ENCODE measurements at places on chromosomes 12 and 14.

DNA sequence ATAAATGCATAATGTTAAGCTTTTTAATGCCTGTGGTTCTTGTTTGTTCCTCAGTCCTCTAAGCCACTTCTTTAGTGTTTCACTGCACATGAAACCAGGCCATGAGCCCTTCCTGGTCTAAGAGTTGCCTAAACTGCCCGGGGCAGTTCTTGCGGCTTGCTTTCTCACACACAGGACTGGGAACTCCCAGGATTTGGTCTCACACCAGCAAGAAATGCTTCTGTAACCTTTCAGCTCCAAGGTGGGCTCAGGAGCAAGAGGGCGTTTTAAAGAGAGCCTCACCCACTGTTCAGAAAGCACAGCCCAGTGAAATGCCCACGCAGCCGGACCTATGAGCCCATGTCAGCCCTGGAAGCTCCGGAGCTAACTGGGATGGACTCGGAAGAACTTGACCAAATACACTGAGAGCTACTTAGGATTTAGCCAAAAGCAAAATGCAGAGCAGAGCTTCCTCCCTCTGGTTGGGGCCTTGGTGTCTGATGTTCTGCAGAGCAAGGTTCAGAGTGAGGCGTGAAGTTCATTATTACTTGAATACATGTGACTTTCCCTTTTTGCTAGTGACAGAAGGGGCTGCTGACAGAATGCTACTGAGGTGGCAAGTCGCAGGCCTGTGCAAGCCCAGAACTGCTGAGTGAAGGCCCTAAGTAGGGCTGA lies 23.4 kb downstream of the SLC25A29 start:
- DNase-seq: no peak

DNA sequence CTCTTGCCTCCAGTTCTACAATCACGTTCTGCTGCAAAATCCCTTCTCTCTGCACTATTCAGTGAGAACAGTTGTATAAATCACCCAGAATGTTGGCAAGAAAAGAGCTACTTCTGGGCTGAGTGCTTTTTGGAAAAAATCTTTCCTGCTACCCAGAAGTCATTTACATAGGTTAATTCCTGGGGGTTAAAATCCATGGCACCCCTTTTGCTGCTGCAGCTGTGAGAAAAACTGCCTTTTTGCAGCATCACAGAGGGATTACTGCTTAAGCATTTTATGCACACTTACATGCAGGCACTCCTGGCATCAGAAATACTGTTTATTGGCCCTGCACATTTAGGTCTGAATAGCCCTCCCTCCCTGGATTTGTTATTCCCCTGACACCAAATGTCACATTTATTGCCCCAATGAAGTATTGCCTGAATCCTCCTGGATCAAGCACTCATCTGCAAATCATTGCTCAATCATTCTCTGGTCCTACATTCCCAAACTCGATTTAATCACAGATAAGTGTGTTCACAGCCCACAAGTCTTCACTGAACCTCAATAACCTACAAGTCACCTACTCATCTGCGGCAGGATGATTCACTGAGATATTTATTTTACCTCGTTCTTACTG lies 43.1 kb upstream of the CCDC196 start:
- no peak for DNase-seq

- DNase-seq: no peak
Measured at GRCh38 chr12:28828318-28828717, 320.8 kb upstream of the FAR2 start.

DNA sequence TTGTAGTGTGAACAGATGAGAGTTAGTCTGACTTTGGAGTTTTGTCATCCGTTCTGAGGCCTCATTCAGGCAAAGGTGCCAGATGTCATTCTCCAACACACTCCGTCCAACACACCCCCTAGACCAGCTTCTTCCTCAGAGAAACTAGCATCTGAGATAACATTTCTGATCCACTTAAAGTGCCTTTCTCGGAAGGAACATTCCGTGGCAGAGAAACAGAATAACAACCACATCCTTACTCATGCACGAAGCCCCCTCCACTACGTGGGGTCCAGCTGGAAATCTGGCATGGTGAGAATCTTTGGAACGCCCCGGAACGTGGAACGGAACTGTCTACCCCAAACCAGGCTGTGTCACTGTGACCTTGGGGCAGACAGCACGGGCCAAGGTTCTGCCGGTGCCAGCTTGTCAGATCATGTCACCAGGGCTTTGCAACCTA lies 17.0 kb upstream of the BCL7A start:
- DNase-seq: no peak

- no peak for DNase-seq
Measured at GRCh38 chr14:21068521-21069387, 1.4 kb upstream of the ARHGEF40 start.

DNA sequence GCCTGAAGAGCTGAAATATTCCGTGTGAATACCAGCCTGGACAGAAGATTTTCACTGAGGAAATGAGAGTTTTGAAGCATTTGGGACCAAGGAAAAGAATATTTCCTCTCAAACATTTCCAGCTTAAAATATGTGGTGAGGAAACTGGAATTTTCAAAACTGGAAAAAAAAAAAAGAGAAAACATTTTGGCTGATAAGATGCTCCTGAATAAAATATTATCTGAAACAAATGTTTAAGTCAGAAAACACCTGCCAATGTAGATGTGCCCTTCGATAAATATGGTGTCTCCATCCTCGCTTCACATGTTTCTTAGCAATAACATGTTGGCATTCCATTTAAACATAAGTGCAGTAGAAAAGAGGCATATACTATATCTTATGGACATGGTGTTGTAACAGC lies 567.0 kb downstream of the PRKD1 start:
- no peak for DNase-seq

- DNase-seq: no peak
Measured at GRCh38 chr12:53937596-53938325, 870 bp upstream of the HOXC13 start.

DNA sequence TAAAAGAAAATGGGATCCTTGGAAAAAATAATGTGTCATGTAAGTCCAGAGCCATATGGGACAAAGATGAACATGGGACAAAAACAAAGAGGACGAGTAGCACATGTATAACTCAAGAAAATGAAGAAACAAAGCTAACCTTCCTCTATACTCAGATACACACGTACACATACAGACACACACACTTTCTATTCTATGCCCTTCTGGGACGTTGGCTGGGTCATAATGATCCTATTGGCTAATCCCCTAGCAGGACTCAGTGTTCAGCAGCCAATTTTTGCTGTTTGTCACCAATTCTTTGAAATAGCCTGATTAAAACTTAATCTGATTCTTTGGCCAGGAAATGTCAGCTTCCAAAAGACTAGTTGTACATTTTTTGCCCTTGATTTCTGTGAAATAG lies 189.4 kb upstream of the FOXG1 start:
- DNase-seq: no peak

DNA sequence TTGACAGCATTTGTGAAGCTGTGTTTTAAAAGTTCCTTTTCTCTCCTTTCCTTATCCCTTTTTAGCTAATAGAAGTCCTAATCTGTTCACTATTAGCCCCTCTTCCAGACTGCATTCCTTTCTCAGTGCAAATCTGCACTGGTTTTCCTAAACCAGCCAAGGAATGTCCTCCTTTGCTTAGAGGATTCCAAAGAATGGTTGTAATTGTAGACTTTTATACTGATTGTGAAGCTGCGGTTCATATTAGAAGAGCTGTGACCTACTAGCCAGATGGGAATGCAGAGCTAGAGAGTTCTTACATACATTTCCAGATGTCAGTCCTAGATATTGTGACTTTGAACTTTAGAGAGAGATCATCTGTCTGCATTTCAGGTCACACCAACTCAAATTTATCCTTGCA lies 79.8 kb downstream of the MYRFL start:
- no peak for DNase-seq

DNA sequence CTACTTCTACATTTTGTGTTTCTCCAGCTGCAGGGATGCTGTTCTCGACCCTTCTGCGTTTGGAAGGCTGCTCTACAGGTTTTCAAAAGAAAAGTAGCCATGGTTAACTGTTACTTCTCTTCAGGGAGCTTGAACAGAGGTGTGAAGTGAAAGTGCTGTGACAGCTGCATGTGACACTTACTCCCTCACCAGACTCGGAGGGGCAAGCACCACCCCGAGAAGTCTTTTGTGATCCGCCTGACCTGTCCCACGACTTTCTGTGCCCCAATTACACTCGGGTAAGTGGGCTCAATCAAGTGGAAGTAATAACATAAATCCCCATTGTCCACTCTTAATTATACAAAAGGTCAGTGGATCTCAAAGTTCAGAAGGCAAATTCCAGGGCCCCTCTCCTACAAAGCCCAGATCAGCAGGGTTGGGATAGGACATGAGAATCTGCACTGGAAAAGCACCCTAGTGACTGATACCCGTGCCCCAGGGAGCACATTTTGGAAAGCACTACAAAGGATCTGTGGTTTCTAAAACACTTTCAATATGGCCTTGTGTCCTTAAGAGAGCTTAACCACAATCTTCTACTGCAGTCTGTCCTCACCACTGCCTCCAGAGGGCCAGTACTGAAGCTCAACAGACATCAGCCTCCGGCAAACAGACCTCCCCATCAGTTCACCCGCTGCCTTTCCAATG lies 11.5 kb downstream of the FICD start:
- no peak for DNase-seq

- no peak for DNase-seq
Measured at GRCh38 chr14:69594846-69595245, 16.6 kb upstream of the SUSD6 start.

DNA sequence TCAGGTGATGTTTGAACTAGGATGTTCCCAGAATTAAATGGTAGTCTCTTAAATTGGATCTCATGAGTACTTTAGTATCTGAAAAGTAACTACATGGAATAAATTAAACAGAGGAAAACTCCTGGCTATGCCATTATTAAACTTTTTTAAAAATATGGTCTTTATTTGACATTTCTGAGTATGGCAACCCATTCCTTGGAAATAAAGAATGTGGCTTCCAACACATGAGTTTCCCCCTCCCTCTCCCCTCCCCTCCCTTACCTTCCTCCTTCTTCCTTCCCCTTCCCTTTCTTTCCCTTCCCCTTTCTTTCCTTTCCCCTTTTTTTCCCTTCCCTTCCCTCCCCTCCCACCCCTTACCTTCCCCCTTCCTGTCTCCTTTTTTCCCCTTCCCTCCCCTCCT lies 940.2 kb downstream of the DIO2 start:
- DNase-seq: no peak

DNA sequence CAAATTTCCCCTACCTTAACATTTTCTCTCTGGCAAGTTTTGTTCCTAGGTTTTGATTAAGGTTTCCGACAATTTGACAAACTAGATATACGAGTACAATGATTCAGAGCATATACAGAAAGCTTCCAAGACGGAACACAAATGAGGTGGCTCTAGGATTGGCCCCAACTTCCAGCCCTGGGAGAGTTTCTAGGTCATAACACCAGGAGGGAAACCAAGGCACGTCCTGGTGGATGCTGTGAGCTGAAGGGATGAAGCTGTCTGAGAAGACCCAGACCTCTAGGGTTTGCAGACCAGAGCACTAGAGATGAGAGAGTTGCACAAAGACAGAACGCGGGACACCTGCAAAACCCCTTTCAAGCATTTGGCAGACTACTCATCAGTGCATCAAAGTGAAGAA lies 51.5 kb upstream of the CAND1 start:
- DNase-seq: no peak

- no peak for DNase-seq
Measured at GRCh38 chr12:120228041-120228290, 27.1 kb upstream of the RPLP0 start.

DNA sequence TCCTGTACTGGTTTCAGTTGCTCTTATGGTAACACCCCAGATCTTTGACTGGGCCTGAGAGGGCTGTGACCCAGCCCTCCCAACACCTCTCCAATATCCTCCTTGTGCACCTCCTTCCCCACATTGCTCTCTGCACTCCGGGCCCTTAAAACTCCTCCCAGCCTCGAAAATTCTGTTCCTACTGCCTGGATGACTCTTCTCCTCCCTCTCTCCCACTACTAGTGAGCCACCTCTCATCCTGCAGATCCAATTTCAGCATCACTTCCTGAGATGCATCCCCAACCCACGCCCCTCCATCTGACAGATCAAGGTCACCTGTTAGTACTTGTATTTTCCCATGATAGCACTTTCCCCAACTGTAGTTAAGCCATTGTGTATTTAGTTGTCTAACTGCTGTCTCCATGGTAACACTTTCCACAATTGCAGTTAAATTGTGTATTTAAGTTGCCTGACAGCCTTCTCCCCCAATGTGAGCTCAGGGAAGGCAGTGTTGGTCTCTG lies 11.5 kb upstream of the NT5DC3 start:
- no peak for DNase-seq

- no peak for DNase-seq
Measured at GRCh38 chr12:88399811-88400210, 180.5 kb downstream of the KITLG start.

DNA sequence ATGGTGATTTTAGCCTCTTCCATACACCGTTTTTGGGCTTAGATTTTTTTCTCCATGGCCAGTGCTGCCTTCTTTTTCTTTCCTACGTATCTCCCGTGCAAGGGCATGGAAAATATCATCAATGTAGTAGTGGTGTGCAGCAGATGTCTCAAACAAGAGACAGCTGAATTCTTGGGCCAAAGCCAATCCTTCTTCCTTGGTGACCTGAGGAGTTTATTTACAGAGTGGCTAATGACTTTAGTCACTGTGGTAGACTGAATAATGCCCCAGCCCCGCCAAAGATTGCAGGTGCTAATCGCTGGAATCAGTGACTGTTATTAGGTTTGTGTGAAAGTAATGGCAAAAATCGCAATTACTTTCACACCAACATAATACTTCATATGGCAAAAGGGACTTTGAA lies 235.5 kb upstream of the NOS1 start:
- no peak for DNase-seq

DNA sequence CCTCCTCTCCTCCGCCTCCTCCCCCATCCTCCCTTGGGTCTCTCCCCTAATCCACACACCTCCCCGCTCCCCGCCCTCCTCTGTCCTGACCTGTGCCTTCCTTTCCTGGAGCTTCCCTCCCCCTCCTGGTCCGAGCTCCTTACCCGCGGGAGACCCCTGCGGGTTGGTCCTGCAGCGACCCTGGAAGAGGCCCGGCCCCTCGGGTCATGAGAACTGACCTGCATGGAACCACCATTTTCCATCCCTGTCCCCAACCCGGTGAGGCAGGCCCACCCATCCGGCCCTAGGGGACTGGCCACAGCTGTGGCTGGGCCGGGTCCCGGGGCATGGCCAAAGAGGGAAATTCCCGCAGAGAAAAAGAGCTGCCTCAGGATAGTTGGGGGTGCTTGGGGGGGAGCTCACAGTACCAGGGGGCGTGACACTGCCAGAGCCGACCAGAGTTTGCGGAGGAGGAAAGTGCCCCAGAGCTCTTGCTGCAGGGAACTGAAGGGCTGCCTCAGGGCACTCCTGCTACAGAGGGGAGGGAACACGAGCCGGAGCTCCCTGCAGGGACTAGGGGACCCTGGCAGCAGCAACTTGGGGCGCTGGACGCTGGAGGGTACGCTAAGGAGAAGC lies 613 bp downstream of the ARHGEF40 start:
- DNase-seq: no peak

Measured in stimulated activated CD4-positive, alpha-beta T cell treated with anti-CD3 and anti-CD28 coated beads, Interleukin-2, amount 100 ng/mL, for 48 hours (primary cell).